ENCODE measurements at places on chromosomes 16 and 17.
A peak's percentile ranks its signal among the peaks of the same experiment; 100 is the strongest.

DNA sequence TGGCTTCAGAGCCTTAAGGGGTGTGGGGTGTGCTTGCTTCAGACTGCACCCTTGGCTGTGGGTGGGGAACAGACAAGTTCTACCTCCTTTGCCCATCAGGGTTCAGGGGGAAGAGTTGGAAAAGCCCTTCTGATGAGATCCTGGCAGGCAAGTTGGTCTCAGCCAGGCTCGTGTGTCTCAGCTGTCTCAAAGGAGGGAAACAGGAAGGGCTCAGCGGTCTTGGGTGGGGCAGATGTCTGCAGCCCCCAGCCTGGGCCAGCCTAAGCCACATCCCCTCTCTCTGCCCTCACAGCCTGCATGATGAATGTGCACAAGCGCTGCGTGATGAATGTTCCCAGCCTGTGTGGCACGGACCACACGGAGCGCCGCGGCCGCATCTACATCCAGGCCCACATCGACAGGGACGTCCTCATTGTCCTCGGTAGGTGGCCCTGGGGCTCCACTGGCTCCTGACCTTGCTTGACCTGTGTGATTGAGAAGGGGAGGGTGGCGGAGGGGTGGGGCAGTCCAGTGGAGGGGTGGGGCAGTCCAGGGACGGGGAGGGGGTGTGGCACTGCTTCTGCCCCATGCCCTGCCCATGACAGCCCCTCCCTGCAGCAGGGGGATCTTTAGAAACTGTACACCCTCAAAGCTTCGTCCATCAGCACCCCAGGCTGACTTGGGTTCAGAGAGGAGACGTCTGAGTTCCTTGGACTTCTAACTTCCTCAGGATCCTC, 199.5 kb downstream of the PRKCB start:
- no peak for DNase-seq

DNA sequence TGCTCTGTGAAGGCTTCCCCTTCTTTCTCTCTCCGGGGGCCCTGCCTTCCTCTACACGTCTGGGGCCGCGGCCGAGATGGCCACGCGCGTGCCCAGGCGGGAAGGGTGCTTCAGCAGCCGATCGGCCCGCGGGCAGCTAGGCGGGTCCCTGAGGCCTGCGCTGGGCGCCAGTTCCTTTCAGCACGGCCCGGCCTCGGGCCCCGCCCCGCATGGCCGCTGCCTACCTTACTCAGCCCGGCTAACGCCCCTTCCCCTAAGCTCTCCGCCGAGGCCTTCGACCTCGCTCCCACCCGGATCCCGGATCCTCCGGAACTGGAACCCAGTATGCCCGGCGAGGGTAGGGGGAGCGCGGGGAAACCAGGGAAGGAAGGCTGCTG, 335 bp downstream of the TMEM11 start:
- peak; percentile 57 for DNase-seq

GRCh38 chr16:48829336-48830310, 219.6 kb upstream of the N4BP1 start:
- no peak for DNase-seq

DNA sequence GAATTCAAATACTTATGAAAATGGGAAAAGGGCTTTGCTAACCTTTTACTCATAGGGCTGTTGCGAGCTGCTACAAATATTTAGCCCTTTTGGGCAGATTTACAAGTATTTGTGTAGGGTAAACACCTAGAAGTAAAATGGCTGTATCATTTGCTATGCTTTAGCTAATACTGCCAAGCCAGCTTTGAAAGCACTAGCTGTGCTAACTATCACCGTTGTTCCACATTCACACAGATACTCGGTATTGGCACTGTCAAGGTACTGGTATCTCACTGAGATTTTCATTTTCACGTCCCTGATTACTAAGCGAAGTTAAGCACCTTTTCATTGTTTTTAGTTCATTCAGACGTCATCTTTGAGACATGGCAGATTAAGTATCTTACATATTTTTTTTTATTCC, 84.8 kb downstream of the GLG1 start:
- DNase-seq: no peak

- no peak for DNase-seq
Observed at GRCh38 chr16:64397042-64397441, 724.8 kb downstream of the CDH11 start.

DNA sequence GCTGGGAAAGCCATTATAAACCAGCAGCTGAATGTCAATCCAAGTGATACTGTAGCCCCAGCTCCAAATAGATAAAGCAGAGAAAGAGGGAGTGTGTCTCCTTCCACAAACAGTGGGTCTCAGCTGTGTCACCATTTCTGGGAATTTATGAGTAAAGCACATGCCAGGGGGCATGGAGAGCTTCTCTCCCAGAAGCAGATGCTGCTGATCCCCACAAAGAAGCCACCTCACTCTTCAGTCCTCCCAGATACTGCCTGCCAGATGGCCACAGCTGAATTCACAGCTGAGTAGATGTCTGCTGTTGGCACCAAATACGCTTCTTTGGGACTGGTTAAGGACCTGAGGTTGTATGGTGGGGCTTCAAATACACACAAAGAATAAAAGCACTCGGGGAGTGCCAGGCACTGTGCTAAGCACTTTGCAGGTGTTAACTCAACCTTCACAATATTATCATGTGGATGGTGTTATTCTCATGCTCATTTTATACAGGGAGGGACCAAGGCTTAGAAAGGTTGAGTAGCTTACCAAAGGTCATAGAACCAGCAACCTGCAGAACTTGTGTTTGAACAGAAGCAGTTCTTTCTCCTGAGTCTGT, 298.3 kb downstream of the CDH11 start:
- DNase-seq: no peak

GRCh38 chr17:181245-182049, at the start of gene DOC2B:
TSS of gene DOC2B (minus strand) at chr17:181650. CDS start at chr17:181479, 171 bp downstream.
- DNase-seq: no peak

All from NK-92 treated with Interleukin-12 subunit alpha and Interleukin-12 subunit beta, amount 100 ng/mL, for 24 hours (cell line).